ENCODE measurements at places on chromosomes 3 and 15.

- no peak for DNase-seq
- H3K36me3 ChIP-seq: no peaks in the 10 kb centered on the region
- H3K4me3 ChIP-seq: no peak overlapping the region
- H3K27me3 ChIP-seq: no peaks in the 10 kb centered on the region
Measured at GRCh38 chr3:146375219-146375618, 94.1 kb downstream of the PLSCR2 start.

DNA sequence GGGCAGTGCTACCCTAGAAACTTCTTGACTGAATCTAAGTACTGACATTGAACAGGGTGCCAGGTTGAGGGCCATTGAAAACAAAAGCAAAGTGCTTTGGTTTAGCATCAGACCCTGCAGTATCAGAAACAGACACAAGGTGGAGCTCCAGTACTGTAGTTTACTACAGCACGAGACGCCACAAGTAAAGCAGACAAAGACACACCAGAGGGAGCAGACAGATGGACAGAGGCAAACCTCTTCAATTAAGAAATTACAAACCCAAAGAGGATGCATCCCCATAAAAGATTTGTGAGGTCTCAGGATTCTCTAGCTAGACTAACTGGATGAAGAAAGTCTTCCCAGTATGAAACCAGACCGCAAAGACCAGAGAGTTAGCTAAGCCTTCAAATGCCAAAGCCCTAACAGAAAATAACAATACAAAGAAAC, 16.6 kb downstream of the TOP2B start:
- H3K36me3 ChIP-seq: peaks cover 14% of the 10 kb centered on the region
- no peak overlapping the region for H3K4me3 ChIP-seq
- no peak overlapping the region for H3K27ac ChIP-seq
- DNase-seq: peak; percentile 80
- H3K27me3 ChIP-seq: no peaks in the 10 kb centered on the region

DNA sequence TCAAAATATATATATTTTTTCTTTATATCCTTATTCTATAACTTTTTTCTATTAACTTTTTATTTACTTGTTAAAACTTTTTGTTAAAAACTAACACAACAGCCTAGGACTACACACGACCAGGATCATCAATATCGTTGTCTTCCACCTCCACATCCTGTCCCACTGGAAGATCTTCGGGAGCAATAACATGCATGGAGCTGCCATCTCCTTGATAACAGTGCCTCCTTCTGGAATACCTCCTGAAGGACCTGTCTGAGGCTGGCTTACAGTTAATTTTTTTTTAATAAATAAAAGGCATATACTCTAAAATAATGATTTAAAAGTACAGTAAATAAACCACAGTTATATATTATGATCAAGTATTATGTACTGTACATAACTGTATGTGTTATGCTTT, 58.9 kb downstream of the SFMBT1 start:
- peak; percentile 20 for DNase-seq
- no peak overlapping the region for H3K4me3 ChIP-seq
- no peak overlapping the region for H3K27ac ChIP-seq
- H3K4me1 ChIP-seq: no peaks in the 10 kb centered on the region
- peaks cover 2% of the 10 kb centered on the region for H3K27me3 ChIP-seq

GRCh38 chr3:183327343-183327742, 74.3 kb downstream of the B3GNT5 start:
- H3K27me3 ChIP-seq: peaks cover 9% of the 10 kb centered on the region
- peaks cover 11% of the 10 kb centered on the region for H3K4me1 ChIP-seq
- no peak for DNase-seq
- H3K36me3 ChIP-seq: no peaks in the 10 kb centered on the region

GRCh38 chr15:22236469-22236868, 156.1 kb downstream of the OR4M2 start:
- no peak for DNase-seq
- no peak overlapping the region for H3K27ac ChIP-seq
- peaks cover 4% of the 10 kb centered on the region for H3K27me3 ChIP-seq
- peaks cover 9% of the 10 kb centered on the region for H3K36me3 ChIP-seq
- no peak overlapping the region for H3K4me3 ChIP-seq

DNA sequence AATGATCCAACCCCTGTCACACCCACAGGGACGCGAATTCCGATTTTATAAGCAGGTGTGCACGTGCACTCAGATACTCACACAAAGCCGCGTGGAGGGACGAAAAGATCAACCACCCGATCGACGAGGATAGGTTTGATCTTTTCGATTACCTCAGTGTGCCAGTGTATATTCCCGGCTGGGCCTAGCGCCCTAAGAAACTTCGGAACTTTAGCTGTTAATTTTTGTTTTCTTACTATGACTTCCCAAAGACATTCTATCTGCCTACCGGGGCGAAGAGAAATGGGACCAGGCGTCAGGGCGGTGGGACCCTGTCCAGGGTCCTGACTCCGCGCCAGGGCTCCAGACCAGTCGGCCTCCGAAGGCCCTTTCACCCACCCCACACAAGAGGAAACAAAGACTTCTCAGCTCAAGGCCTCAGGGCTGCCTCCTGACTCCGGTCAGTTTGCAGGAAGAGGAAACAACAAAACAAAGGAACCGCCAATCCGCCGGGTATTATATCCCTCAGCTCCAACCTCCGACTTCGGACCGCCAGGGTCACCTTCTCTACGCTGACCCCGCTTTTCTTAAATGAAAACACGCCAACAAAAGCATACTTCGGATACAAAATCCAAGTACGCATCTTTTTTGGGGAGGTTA, 6.8 kb downstream of the ONECUT1 start:
- H3K4me1 ChIP-seq: peaks cover 7% of the 10 kb centered on the region
- H3K27ac ChIP-seq: no peak overlapping the region
- no peak for DNase-seq
- H3K36me3 ChIP-seq: no peaks in the 10 kb centered on the region

DNA sequence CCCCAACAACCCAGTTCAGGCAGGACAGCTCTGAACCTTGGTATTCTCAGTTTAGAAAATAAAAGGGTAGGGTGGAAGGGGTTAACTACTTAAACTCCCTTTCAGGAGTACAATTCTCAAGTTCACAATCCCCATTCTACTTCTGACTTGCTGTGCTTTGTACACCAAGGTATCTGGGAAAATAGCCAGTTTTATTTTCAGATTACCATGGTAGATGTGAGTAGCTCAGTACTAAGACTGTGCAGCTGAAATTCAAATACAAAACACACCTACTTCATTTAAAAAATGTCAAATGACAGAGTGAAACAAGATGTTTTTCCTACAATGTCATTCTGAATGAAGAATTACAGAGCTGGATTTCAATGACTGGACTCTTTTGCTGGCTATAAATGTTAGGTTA, 27.4 kb downstream of the SLC7A14 start:
- no peaks in the 10 kb centered on the region for H3K27me3 ChIP-seq
- no peak for DNase-seq
- peaks cover 28% of the 10 kb centered on the region for H3K4me1 ChIP-seq
- no peak overlapping the region for H3K4me3 ChIP-seq
- no peak overlapping the region for H3K27ac ChIP-seq

- H3K4me3 ChIP-seq: no peak overlapping the region
- H3K36me3 ChIP-seq: no peaks in the 10 kb centered on the region
- H3K27me3 ChIP-seq: no peaks in the 10 kb centered on the region
- peak; percentile 64 for DNase-seq
Measured at GRCh38 chr15:72722071-72722696, 36.2 kb downstream of the BBS4 start.

DNA sequence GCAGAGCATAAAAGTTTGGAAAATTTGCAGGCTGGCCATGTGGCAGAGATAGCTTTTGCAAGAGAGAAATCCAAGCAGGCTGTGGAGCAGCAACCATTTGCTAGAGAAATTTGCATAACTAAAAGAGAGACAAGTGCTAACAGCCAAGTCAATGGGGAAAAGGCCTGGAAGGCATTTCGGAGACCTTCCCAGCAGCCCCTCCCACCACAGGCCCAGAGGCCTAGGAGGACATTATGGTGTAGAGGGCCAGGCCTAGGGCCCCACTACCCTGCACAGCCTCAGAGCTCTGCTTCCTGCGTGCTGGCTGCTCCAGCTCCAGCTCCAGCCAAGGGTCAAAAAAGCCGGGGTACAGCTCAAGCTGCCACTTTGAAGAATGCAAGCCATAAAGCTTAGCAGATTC, 82.7 kb downstream of the MYO5A start:
- no peak for DNase-seq
- H3K4me3 ChIP-seq: no peak overlapping the region
- H3K36me3 ChIP-seq: peaks cover 8% of the 10 kb centered on the region
- H3K4me1 ChIP-seq: peaks cover 21% of the 10 kb centered on the region
- H3K27me3 ChIP-seq: no peaks in the 10 kb centered on the region
- no peak overlapping the region for H3K27ac ChIP-seq

DNA sequence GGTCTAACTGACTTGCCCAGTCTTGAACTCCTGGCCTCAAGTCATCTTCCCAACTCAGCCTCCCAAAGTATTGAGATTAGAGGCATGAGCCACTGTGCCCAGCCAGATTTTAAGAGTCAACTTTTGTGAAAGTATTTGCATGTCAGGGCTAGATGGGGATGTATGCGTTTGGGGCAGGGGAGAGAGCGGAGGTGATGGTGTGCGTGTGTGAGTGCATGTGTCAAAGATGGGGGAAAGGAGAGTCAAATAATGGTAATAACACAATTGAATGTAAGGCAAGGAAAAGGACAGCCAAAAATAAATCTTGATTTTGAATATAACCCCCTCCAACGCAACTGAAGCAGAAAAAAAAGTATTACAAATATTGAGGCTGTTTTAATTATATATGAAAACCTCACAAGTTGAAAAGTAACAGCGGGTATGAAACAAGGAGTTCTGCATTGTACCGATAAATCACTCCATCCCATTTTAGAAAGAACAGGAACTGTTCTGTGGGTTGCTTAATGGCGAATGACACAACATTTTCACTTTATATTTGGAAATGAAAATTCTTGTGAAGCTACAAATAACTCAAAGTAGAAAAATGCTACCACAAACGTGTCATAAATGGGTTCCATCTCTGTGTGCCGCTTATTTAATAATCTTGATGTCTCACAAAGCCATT, 29.9 kb upstream of the LDHAL6B start:
- H3K27ac ChIP-seq: peak overlapping the region; percentile 92
- no peak for DNase-seq
- peaks cover 64% of the 10 kb centered on the region for H3K4me1 ChIP-seq
- peaks cover 51% of the 10 kb centered on the region for H3K36me3 ChIP-seq

DNA sequence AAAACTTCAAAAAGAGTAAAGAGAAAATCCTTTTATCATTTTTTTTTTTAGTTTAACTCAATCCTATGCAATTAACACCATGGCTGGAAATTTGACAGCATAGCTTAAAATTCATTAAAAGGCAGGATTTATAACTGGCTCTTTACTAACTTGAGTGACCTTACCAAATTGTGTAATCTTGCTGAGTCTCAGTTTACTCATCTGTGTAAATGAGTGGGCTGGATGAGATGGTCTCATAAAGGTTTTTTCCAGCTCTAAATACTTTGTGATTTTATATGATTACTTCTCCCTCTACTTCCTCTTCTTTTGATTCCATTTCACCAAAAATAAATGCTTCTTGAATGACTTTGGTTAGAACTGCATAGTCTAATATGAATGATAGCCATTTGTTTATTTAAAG, 234.9 kb upstream of the SATB1 start:
- no peak overlapping the region for H3K27ac ChIP-seq
- no peaks in the 10 kb centered on the region for H3K36me3 ChIP-seq
- no peaks in the 10 kb centered on the region for H3K4me1 ChIP-seq
- DNase-seq: no peak

Data from HFFc6 (cell line).